ENCODE measurements at places on chromosomes 3 and 15.

DNA sequence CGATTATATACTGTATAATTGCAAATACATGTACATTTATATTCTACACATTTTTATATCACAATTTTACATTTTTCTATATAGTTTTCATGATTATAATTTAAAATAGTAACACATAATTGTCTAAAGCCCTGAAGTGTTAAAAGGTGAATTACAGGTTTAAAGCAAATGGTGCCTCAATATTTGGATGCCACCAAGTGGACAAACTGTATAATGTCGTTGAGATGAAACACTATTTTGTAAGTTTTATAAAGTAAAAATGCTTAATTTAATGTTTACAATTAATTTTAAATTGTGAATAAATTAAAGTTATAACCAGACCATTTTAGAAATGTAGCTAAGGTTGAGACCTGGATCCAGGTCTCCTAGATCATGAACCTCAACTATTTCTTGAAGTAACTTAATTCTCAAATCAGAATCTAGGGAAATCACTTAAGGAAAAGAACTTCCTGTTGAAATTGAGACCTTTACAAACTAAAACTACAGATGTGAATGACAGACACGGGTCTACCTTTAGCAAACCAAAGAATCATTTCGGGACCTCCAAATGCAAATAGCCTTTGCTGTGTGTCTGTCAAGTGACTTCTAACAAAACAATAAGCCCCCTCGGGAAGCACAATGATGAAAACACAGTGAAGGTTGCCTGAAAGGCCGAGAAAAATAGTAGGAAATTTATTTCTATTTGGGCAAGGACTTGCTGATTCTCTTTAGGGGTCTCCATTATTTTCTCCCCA is 37.8 kb downstream of the EHHADH start:
- DNase-seq: no peak

GRCh38 chr15:48625126-48625525 is 20.4 kb downstream of the FBN1 start:
- no peak for DNase-seq

DNA sequence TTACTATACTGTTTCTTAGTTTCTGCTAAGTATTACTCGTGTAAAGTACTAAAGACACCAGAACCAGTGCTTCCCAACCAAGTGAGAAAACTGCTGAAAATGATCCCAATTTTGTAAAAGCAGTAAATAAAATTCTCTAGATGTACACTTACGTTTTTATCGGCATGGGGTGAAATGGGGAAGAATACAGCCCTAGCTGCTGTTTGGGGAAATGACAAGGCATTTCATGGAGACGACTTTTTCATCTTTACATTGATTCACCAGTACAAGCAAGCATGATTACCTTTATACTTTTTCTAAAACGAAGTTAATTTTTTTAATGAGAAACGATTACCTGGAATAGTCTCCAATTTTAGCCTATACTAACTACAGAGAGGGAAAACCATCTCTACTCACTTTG is 1.4 kb downstream of the PSMD6 start:
- no peak for DNase-seq

DNA sequence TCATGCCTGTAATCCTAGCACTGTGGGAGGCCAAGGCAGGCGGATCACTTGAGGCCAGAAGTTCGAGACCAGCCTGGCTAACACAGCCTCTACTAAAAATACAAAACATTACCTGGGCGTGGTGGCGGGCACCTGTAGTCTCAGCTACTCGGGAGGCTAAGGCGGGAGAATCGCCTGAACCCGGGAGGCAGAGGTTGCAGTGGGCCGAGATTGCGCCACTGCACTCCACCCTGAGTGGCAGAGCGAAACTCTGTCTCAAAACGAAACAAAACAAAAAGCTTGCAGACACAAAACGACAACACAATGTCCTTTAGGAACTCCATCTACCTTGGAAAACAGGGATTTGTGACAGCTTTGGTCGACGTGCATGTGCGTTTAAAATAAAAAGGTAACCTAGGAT is 716 bp upstream of the KLHL24 start:
- no peak for DNase-seq

- DNase-seq: no peak
Measured at GRCh38 chr3:79139395-79140068, 628.3 kb downstream of the ROBO1 start.

DNA sequence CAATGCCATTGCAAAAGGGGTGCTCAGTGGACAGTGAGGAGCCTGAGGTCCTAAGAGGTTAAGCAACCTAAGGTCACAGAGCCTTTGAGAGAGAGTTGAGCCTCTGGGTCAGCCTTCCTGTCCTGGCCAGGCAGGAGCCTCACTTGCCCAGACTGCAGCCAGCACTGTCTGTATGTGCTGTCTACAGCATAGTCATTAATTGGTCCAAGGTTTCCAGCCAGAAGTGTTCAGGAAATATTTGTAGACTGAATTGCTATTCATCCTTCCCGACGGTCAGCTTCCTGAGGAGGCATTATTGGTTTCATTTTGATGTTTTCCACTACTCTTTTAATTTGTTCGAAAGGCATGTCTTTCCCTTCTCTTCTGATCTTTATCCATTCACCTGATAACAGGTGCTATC is 8.1 kb downstream of the SEC13 start:
- no peak for DNase-seq

DNA sequence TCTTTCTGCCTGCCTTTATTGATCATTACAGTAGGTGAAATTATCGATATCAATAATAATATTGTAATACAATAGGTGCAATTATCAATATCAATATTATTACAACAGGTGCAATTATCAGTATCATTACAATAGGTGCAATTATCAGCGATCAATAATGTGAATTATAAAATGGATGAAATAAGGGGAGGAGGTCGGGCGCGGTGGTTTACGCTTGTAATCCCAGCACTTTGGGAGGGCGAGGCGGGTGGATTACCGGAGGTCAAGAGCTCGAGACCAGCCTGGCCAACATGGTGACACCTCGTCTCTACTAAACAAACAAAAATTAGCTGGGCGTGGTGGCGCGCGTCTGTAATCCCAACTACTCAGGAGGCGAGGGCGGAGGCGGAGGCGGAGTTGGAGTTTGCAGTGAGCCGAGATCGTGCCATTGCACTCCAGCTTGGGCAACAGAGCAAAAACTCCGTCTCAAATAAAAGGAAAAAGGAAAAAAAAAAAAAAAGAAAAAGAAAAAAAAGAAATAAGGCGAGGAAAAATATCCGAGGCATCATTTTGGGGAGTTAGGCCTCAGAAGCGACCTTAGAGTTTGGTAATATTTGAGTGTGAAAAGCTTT is 611 bp upstream of the BNIP2 start:
- DNase-seq: no peak

- DNase-seq: no peak
Measured at GRCh38 chr15:80401456-80401855, 2.7 kb upstream of the ARNT2 start.

Data from D721Med (cell line).